ENCODE measurements at places on chromosomes 6 and 20.

- DNase-seq = no peak
Measured at GRCh38 chr20:57491373-57491772, 33.6 kb downstream of the CTCFL start.

DNA sequence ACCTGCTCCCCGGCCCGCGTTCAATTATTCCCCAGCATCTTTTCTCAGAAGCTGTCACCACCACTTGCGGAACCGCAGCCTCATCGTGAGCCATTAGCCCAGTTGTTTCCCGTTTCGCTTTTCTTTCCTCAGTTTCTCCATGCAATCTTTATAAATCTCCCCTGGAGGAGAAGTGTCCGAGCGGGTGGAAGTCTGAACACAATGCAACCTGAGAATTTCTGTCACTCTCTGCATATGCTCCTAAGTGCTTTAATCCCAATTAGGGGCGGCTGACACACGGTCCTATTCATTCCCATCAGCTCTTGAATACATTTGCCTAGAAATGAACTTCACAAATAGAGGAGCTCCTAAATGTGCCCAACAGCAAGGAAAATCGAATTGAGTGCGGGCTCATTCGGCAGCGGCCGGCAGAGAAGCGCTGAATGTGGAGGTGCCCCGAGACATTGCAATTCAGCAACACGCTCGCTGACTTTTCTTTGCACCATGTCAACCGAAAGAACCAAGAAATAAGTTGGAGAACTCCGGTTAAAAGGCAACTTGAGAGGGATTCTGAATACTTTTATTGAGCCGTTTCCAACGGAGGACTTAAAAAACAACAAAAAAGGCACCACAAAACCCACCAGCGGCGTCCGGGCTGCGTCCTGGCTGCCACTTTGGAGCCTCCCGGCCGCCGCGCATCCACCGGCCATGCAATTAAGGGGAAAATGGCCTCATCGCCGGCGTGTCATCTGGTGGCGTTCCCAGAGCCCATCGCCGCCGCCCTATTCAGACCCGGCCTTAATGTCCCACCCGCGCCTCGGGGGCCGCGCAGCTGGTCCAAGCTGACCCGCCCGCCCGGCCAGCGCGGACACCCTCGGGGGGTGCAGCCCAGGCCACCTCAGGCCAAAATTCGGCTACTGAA lies 3.9 kb upstream of the PRDM13 start:
- no peak for DNase-seq

GRCh38 chr6:166839569-166839968 lies 116.8 kb downstream of the RNASET2 start:
- no peak for DNase-seq

DNA sequence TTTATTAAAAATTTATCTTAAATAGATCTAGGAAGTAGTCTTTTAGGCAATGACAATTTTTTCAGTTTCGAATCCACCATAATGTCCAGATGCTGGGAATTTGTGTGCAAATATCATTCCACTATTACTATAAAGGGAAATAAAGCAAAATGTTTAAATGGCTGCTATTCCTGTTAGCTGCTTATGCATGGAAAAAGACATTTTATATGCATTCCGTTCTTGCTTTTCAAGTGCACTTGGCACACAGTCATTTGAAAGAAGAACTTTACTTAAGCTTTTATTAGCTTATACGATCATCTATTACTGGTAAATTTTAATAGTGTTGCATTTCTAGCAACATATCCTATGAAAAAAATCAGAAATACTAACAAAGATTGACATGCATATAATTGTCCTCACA lies 42.0 kb downstream of the PRL start:
- no peak for DNase-seq

GRCh38 chr20:35200267-35200666 lies 26.2 kb upstream of the MMP24 start:
- no peak for DNase-seq

GRCh38 chr6:139981768-139982181 lies 607.3 kb upstream of the CITED2 start:
- DNase-seq = no peak

DNA sequence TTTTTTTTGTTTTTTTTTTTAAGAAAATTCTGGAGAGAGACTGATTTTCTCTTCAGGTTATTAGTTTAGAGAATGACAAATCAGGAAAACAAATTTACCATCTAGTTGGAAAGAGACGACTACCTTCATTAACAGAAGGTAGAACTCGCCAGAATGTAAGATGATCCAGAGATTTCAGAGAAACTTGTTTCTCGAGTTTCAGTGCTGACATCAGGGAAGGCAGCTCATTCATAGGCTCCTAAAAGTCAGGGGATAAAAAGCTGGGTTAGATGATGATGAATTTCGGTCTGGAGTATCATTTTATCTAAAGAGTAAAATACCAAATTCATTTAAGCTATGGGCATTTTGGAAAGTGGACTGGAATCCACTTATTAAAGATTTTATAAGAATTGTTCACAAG lies 27.9 kb downstream of the ZNF334 start:
- DNase-seq = no peak

DNA sequence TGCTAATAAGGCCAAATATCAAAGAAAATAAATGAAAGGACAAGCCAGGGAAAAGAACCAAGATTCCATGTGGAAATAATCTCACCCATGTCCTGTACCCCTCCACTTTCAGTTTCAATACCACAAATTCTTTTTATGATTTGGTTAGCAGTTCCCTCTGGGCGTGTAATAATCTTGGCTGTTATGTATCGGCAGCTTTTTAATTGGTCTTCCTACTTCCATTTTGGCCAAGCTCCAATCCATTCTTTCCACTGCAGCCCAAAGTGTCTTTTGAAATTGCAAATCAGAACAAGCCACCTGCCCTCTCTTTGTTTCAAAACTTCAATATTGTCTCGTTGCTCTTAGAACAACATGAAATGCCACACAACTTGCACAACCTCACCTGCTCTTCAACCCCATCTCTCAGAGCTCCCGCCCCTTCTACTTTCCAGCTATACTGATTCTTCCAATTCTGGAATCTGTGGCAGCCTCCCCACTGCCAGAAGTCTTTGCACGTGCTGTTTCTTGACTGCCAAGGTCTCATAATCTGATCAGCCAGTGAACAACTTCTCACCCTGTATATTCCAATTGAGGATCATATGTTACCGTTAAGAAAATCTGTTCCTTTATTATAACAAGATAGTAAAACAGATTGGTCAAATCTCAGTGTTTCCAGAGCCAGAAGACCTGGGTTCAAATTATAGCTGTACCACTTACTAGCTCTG lies 354.5 kb downstream of the CBLN4 start:
- DNase-seq = no peak

DNA sequence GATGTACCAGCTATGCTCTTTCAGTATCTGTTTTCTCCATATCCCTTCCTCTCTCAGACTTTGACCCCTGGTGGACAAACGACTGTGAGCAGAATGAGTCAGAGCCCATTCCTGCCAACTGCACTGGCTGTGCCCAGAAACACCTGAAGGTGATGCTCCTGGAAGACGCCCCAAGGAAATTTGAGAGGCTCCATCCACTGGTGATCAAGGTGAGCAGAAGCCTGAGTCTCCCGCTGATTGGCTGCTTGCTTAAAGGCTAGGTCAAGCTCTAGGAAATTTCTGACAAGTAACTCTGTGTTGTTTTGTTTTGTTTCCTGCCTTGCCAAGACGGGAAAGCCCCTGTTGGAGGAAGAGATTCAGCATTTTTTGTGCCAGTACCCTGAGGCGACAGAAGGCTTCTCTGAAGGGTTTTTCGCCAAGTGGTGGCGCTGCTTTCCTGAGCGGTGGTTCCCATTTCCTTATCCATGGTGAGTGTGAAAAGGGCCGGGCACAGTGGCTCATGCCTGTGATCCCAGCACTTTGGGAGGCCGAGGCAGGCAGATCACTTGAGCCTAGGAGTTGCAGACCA lies 28.6 kb downstream of the C6orf89 start:
- no peak for DNase-seq

GRCh38 chr20:15005300-15005986 lies 668.0 kb upstream of the FLRT3 start:
- no peak for DNase-seq
